ENCODE measurements at places on chromosomes 3 and 15. TPM values are rescaled to one million over a fixed set of nuclear protein-coding genes. Genes with fewer than 3 reads are reported as not detected.

GRCh38 chr15:99326235-99326634 lies 75.0 kb downstream of the LRRC28 start:
- no peak for DNase-seq

- no peak for DNase-seq
These were observed 485.3 kb downstream of the PDCD6IP start for GRCh38 chr3:34283751-34284150.

EMC7 gene
- 37.0 TPM for total RNA-seq

DNA sequence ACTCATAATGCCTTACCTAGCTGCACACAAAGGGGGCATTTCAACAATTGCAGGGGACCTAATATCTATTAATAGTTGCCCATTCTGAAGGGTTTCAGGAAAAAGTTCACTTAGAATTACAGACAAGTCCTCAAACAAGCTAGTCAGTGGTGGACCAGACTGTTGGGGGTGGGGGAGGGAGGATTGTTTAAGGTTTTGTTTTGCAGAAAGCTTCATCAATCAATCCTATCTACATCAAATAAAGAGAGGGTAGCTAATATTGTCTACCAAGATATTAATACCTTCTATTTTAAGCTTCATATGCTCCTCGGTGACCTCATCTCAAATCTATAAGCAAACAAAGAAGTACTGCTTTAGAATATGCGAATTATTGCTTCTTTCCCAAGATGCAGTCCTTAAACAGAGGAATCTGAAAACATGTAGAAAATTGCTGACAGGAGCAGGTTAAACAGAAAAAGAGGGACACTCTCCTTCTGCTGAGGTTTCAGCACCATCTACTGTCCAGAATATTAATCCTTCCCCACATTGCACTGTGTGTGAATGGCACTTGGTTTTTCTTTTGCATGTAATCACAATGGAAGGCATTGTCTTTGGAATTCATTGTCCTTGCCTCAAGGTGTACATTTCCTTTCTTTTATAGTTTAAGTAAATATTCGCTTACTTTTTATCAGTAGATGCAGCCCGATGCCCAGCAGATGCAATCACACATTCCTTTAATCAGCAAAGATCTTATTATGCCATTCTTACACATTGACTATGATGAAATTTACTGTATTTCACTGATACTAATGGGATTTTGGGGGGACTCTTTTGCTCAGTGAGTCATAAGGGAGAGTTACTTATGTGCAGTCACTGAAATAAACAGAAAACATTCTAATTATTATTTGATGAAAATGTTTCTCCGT lies 94.7 kb downstream of the IL5RA start:
- DNase-seq, result no peak

- no peak for DNase-seq
These were observed 307.0 kb upstream of the THBS1 start for GRCh38 chr15:39273717-39274411.

DNA sequence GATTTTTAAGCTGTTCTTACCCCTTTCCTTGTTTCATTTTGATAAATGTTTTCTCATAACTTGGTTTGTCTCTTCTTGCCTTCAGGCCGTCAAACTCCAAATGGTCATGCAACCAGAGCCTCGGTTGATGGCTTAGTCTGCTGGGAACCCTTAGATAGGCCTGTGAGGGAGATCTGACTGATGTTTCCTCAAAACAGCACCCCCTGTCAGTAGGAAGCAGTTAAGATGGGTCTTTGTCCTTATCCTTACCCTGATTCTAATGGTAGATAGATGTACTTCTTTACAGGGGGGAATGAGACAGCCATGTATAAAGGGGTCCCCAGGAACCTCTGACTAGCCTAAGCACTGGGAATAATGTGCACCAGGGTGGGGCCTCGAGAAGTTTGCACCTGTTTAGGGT lies 16.3 kb upstream of the OR5H1 start:
- no peak for DNase-seq

CFAP161 gene
- total RNA-seq, result 0.69 TPM

GRCh38 chr3:17935222-17935621 lies 192.8 kb upstream of the TBC1D5 start:
- DNase-seq, result no peak

DNA sequence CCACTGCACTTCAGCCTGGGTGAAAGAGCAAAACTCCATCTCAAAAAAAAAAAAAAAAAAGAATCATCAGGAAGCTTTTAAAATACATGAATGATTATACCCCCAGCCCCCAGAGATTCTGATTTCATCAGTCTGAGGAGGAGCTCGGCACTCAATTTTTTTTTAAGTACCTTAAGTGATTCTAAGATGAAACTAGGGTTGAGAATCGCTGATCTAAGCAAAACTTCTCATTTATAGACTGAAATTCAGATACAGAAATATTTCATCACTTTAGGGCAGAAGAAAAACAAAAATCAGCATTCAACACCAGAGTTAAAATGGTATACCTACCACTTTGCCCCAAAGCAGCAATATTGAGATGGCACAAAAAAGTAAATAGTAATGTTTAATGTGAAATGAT lies 24.7 kb downstream of the CPA3 start:
- DNase-seq, result no peak

TICRR gene
- total RNA-seq, result 21.3 TPM

DNA sequence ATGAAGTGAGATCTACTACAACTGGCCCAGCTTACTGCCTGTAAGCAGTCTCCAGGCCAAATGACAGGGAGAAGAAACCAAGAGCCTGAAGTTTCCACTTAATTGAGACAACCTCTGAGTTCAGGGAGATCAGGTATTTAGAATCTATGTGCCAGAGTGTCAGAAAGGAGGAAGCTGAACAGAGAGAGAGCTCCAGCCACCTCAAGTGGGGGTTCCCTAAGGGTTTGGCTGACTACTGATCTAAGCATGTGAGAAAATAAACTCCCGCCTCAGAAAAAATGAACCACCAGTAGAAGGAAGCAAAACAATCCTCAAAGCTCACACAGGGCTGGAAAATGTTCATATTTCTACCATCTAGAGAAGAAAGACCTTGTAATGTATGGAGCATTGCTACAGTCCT lies 25.0 kb downstream of the ADAM10 start:
- DNase-seq, result no peak

- DNase-seq, result no peak
These were observed 2.3 kb downstream of the GORASP1 start for GRCh38 chr3:39104961-39105686.

SERINC4 gene
- 0.15 TPM for total RNA-seq

DNA sequence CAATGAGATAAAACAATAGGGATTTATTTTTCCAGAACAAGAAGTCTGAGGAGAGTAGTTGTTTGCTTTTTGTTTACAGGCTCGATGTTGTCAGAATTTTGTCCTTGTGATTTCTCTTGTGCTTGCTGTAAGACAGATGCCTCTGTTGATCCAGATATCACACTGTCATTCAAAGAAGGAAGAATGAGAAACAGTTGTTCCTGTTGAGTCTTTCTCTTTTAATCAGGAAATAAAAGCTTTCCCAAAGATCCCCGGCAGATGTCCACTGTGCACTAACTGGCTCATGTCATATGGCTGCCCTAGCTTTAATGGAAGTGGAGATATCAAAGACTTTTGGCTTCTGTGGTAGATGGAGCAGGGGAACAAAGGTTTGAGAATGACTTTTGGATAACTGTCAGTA lies 6.8 kb downstream of the SERPINI1 start:
- DNase-seq, result no peak

DNA sequence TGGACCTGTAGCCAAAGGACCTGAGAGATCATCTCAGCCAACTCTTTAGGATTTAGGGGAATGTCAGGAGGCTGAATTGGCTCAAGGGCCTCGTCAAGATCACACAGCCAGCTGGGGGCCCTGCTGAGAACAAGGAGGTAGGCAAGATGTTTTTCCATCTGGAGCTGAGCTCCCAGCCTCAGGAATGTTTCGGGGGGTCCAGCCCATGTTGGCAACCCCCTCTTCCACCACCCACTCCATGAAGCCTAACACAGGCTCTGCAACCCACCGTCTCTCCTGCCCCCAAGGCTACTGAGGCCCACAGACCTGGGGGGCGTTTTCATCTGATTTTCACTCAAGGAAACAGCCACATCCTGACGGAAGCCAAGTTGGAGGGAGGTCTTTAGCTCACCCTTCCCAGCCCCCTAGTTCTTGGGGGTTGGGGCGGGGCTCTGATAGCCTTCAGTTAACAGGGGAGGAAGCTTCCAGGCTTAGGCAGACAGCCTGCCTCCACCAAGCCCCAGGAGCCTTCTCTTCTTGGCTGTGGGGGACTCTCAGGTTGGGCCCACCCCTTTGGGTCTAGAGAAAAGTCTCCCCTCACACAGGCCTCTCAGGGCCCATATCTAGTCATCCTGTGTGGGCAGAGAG lies 48.8 kb downstream of the EPHB3 start:
- no peak for DNase-seq

TMEM108 gene
- 8.8 TPM for total RNA-seq

KBTBD13 gene
- not detected for total RNA-seq

GRCh38 chr3:56645407-56645806 lies 37.7 kb downstream of the TASOR start:
- no peak for DNase-seq
